ENCODE measurements at places on chromosomes 3 and 15.

DNA sequence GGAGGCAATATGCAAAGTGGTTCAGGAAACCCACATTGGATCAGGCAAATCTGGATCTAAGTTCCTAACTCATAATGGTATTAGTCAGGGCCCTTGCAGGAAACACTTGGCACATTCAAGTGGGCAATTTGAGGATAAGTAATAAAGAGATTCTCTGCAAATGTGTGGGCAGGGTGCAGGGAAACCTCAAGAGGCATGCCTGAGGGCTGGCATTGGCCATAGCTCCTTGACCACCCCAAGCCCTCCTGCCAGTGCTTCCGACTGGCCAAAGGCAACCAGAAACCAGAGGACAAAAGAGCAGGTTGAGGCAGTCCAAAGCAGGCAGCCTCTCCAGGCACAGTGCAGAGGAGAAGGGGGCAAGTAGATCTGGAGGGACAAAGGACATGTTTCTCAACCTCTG lies 130.8 kb upstream of the SNTN start:
- no peak for DNase-seq

DNA sequence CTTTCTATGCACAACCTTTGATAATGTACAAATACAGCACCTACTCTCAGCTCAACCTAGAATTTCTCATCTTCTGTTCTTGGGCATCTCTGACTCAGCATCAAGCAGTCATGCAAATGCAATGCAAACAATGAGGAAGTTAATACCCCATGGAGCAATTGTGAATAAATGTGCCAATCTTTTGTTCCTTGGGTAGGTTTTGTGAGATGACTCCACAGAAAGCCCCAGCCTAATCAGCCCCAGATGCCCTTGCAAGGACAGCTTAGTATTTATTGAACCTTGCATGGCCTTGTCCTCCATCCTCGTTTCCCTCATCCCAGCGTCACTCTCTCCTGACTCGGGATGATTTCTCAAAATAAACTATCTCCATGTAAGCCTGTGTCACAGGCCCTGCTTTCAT lies 494.7 kb upstream of the NECTIN3 start:
- DNase-seq = no peak

DNA sequence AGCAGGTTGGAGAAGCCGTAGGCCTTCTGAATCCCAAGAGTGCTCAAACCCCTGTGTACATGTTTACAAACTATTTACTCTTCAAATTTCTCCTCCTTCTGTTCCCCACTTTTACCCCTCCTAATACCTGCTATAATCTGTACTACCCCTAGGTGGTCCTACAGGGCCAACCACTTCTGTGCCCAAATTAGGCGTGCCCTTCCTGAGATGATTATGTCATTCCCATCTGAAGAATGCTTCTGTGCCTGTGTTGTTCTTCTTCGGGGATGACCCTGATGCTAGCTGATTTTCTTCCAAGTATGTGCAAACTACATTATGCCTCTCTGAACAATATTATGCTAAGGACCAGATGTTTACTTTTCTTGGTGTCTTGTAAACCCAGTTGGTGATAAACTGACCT lies 20.5 kb downstream of the RBP2 start:
- DNase-seq = no peak

DNA sequence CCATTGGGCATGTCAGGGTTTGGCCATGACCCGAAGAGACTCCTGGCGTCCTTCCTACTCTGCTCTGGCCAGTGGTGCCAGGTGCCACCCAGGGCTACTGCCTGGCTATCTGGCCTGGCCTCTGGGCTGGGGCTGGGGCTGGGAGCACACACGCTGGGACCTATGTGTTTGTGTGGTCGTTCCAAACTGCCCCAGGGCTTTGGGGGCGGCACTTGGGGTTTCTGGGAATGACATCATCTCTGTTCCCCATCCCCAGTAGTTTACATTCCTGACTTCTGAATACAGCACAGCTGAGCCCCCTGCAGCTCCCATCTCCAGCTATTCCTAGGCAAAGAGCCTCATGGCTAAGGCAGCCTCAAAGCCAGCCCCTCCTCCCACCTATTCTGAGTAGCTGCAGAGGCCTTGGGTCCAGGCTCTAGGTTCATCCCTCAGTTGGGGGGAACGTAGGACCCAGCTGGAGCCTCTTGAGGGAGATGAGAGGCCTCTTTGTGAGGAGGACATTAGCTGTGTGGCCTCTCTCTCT lies 24.3 kb downstream of the PLEKHO2 start:
- no peak for DNase-seq

GRCh38 chr3:9079676-9080075 lies 116.4 kb upstream of the RAD18 start:
- DNase-seq = no peak

DNA sequence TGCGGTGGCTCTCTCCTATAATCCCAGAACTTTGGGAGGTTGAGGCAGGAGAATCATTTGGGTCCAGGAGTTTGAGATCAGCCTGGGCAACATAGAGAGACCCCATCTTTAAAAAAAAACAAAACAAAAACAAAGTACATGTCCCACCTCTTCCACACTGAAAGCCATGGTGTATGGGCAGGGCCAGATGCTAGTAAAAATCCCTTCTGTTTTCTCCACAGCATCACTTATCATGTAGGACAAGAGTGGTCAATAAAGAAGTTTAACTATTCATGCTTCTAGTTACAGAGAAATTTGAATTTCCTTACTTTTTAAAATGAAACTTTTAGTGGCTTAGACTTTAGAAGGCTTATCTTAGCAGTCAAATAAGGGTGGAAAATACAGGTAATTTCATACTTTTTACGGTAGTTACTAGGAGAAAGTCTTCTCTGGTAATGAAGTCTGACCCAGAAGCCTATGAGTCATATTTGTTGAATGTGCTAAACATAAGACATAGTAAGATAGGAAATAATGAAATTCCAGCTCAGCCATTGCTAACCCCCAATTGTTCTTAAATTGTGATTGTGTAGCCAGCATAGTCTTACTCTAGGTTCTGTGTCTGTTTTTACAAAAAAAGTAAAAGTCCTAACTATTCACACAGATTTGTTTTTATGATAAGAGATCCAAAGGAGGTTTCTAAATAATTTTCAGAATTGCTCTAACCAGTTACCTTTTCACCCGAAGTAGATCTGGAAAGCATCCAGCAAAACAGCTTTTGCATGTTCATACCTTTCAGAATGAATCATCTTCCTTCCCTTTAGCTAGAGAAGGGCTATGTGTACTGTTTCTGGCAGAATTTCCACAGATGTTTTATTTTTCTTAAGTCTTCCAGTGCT lies 16.4 kb upstream of the ZNF609 start:
- DNase-seq = no peak

- no peak for DNase-seq
Measured at GRCh38 chr15:96702589-96702988, 372.1 kb downstream of the NR2F2 start.

DNA sequence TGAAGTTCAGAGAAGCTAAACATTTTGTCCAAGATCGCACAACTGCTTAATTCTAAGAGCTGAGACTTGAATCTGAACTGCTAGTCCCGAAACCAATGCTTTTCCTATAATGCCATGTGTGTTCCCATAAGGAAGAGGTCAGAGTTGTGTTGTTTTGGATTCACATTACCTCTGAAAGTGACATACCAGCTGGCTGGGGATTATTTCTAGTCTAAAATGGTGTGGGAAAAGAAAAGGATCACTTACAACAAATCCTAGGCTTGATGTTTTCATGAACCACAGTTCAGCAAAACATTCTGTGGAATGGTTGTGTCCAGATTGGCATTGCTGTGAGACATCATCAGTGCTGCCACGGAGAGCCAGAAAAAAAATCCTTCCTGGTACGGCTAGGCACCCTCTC lies 35.0 kb upstream of the LRRC3B start:
- DNase-seq = no peak

DNA sequence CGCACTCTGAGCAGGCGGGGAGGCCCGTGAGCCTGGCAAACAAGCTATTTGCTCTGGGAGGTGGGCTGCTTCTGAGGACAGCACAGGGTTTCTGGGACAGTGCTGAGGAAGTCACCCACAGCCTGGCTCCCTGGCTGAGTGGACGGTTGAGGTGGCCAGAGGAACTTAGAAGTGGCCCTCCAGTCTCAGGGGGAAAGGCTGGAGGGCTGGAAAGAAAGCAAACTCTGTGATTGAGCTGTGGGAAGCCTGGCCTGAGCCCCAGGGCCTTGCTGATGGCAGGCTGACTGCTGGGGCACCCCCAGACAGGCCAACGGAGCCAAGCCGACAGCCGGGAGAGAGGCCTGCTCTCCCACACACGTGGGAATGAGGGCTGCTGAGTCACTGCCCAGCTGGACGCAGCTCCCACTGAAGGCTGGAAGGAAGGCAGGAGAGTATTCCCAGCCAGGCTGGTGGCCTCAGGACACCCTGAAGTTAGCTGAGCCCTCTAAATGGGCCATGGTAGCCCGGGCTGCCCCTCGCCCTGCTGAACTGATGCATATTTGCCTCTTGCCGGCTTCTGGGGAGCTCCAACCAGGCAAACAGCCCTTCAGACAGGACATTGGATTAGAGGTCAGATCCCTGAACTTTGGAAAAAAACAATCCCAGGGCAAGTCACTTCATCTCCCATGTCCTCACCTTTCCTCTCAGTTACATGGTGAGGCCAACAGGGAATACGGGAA lies 98.0 kb upstream of the TLE3 start:
- DNase-seq = no peak

- DNase-seq = peak; percentile 73
Measured at GRCh38 chr3:37147666-37148065, 26.7 kb downstream of the LRRFIP2 start.

DNA sequence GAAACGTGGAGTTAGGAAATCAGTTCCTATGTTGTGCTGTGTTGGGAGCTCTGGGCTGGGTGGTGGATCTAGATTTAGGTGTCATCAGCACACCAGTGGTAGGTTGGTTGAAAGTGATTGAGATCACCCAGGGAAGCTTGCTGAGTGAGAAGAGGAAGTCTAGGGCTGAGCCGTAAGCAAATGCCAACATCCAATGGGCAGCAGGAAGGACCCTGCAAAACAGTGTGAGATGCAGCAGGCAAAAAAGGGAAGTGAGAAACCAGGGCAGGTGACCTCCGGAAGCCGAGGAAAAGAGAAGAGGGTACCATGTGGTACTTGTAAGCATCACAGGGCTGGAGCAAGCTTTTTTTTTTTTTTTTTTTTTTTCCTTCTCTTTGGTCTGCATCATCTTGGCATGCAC lies 15.9 kb upstream of the COPG1 start:
- peak; percentile 96 for DNase-seq

DNA sequence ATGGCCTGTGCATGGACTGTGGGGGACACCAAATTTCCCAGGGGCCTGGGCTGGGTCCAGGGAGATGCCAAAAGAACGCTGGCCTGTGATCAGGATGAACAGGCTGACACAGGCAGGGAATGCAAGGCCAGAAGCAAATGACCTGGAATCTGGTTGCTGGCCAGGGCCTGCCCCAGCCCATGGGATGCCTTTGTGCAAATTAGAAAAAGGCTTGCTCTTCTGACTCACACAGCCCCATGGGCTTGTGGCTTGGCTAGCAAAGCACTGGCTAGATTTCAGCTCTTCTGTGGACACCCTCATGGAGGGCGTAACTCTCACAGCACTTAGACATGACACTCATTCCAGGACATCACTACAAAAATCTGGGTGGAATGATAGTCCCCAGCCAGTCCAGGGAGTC lies 356.0 kb downstream of the SHQ1 start:
- no peak for DNase-seq

DNA sequence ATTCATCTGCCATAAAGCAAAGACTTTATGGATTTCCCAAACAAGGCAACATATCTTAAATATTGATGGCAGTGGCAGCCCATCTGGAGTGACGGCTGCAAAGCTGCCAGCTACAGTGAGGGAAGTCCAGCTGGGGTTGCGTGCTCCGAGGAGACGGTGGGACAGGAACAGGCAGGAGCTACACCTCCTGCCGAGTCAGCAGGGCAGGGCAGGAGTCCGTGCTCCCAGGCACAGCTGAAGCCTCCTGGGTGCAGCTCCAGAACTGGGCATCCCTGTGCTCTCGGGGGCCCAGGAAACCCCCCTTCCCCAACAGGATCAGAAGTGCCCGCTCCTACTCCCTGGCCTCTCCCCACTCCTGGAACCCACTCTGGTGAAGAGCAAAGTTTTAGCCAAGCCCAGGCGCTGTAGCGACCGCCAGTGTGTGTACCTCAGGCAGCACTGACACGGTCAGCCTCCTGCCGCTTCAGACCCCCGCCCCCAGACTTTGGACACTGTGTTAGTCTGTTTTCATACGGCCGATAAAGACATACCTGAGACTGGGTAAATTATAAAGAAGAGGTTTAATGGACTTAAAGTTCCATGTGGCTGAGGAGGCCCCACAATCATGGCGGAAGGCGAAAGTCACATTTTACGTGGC lies 556.4 kb upstream of the CCDC54 start:
- DNase-seq = no peak

- DNase-seq = no peak
Measured at GRCh38 chr3:33453331-33453761, 13.1 kb upstream of the UBP1 start.

- DNase-seq = no peak
Measured at GRCh38 chr15:76058714-76059319, 968 bp upstream of the TMEM266 start.

DNA sequence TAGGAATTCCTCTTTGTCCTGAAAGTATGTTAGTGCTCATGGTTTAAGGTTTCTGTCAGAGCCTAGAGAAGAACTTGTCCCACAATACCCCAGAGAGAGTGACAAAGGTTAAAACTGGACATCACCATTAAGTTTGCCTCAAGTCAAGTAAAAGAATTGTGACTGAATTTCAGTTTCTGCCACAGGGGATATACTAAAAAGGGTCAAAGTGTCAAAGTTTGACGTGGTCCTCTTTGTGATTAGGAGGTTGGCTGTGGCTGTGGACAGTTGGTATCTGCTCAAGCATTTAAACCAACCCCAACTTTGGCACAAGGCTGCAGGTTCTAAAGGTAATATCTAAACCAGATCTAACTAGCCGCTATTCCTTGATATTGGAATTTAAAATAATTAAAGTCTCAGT lies 26.1 kb downstream of the FMN1 start:
- DNase-seq = no peak

DNA sequence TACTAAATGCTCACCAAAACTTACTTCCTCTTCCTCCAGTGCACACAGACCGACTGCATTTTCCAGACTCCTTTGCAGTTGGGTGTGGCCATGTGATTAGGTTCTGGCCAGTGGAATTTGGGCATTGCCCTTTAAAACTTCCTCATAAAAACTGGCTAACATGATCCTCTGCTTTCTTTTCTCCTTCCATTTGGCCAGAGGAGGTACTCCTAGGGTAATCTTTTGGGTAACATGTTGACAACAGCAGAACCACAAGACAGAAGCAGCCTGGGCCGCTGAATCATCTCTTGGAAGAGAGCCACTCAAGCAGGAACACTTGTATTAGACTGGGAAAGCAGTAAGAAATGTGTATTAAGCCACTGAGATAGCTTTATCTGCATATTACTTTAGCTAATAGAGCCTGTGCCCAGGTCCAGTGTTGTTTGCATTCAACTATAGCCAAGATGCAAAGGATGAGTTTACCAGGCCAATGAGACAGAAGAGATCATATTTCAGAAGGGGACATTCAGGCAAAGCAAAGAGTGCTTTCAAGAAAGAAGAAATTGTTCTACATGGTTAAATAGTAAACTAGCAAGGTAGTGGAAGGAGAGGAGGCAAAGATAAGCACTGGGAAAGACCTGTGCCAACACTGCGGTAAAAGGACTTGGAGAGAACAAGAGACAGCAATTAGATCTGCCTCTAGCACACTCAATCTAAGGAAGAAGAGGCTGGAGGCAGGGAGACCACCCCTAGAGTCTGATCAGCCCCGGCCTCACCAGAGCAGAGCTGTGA lies 79.8 kb downstream of the PLCH1 start:
- DNase-seq = peak; percentile 22

GRCh38 chr15:42059661-42060476 lies 34.5 kb downstream of the PLA2G4D start:
- DNase-seq = no peak
